ENCODE measurements at places on chromosomes 5 and 9.

- DNase-seq = peak; percentile 13
These were observed 663 bp upstream of the SMIM27 start for GRCh38 chr9:32551276-32552051.

- DNase-seq = no peak
These were observed 51.4 kb upstream of the COL15A1 start for GRCh38 chr9:98892288-98892687.

- DNase-seq = no peak
These were observed 55.0 kb downstream of the CD180 start for GRCh38 chr5:67141644-67142043.

GRCh38 chr9:33137781-33138264 lies 29.3 kb downstream of the B4GALT1 start:
- DNase-seq = no peak

DNA sequence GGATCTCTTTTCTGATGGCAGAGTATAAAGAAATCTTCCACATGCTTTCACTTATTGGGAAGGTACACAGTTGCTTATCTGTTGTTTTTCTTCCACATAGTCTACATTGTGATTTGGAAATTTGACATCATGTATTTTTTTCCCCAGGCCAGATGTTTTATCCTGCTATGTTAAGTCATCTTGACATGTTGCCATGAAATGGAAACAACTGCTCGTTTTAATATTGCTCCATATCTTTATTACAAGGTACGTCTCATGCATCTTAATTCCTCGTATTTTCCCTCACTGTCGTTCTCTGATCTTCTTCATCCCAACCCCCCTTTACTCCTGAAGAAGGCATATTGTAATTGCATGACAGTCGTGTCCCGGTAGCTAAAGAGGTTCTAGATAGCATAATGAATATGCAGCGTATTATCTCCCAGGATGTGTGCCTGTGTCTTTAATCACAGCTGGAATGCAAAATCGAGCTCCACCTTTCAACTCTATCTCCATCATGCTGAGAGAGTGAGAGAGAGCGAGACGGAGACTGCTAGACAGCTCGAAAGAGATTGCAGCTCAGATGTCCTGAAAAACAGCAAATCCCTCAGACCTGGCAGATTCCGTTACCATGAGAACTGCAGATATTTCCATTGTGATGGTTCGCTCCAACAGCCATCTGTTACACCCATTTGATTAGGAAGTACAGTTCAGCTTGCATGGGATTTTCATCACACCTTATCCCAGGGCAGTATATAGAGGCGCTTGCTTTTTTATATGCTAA lies 281.7 kb downstream of the TMEM38B start:
- no peak for DNase-seq

DNA sequence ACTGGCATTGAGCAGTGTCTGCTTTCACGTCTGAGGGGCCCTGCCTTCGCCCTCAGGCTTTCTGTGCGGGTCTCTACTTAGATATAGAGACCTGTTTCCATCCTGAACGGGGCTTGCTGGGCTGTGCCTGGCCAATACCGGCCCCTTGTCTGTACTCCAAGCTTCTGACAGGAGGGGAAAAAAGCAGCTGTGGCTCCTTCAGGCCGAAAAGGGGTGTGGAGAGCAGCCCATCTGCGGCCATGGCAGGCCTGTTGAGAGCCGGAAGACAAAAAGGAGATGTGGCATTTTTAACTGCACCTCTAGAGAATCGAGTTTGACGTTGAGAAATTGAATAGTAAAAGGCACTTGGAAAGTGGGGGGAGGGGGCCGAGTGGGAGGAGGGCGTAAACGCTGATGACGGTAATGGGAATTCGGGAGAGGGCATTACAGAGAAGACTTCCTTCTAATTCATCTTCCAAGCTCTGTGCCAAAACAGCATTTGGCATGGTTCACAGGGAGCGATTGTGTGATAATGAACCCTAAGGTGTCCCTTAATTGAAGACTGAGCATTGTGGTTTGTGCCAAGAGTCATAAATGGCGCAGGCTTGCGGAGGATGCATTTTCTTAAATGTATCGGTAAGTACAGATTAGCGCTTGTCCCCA lies 25.1 kb upstream of the PRDM12 start:
- no peak for DNase-seq

DNA sequence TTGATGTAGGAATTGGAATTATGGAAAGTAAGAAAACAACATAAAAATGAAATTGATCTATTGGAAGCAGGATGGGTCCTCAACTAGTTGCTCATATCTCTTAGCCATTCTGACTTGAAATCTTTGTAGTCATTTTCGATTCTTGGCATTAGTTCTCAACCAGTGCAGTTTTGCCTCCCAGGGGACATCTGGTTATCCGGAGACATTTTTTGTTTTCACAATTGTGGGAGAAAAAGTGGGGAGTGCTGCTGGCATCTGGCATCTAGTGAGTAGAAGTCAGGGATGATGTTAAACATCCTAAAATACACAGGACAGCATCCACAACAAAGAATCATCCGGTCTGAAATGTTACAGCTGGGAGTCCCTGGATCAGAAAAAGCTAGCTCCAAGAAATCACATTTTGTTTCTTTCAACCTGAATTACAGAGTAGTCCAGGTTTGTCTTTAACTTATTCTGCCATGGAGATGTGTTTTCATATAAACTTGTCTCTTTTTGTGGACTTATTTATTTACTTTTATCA lies 74.9 kb downstream of the FBXL7 start:
- DNase-seq = no peak

DNA sequence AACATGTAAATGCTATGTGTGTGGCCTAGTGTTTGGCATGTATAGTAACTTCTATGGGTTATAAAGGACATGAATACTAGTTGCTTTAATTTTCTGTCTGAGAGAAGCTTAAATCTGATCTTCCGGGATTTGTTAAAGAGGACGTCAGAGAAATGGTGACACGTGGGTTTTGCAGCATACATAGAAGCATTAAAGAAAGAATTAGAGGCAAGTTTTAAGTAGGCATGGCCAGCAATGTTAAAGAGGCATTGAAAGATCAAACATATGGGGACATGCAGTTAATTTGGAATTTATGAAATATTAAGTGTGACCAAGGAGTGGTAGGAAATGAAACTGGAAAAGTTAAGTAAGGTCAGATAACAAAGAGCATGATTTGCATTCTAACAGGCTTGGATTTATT lies 311.4 kb upstream of the RIOK2 start:
- DNase-seq = no peak

GRCh38 chr5:178462816-178463215 lies 127.4 kb downstream of the COL23A1 start:
- no peak for DNase-seq

DNA sequence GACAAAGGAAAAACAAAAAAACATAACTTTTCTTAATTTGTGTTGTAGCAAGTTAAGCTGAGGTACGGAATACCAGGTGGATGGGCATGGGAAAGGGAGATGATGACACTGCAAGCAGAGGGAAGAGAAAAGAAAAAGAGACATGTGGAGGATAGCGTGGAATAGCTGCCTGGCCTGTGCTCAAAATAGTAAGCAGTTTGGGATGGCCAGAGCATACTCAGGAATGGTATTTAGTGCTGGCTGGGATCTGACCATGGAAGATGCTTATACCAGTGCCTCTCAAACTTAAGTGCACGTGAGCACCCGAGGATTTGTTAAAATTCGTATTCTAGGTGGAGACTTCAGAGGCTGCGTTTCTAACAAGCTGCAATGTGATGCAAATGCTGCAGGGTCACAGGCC lies 41.3 kb downstream of the LNPEP start:
- no peak for DNase-seq

- no peak for DNase-seq
These were observed 16.5 kb downstream of the GRXCR2 start for GRCh38 chr5:145856285-145856818.

DNA sequence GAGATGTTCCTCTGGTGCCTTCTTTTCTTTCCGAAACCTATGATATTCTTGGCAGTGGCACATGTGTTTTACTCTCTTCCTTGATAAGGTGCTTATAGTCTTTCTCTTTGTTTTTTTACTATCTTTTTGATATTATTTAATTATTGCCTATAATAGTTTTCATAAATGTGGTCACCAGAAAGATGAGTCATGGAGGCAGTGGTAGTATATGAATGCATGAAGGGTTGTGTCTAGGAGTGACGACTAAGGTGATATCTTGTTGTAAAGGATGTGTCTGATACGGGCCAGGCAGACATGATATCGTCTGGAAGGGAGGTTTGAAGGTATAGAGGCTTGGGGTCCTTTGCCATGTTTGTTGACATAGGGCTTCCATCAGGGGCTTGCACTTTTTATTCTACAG lies 36.8 kb downstream of the SLC44A1 start:
- DNase-seq = no peak

DNA sequence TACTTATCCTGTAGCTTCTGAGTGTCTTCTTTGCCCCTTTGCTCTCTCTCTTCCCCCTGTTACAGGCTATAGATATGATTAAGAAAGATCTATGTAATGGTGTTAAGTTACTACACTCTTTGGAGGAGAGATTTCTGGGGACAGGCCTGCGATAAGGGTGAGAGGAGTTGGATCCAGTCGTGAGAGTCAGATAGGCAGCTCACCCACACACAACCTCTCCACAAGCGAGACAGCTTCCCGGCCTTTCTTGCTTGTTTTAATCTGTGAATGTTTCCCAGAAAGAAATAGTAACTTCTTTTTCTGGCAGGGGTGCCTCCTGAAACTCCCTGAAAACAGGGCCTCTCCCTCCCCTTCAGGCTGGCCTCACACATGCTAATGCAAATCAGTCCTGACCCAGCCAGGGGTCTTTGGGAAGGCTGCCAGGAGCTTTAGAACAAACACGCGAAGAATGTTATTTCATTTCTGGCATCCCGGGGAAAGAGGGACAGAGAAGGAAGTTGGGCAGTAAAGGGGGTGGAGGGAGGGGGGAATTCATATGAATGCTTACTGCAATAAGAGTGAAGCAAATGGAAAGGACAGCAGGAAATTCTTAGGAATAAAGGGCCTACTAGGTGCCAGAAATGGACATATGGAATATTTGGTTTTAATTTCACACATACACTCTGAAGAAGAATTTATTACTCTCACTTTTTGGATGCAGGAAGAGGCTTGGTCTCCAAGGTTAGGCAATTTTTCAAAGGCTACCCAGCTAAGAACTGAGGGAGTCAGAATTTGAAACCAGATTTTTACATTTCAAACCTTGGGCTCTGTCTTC lies 215.8 kb upstream of the TRIM32 start:
- DNase-seq = no peak

DNA sequence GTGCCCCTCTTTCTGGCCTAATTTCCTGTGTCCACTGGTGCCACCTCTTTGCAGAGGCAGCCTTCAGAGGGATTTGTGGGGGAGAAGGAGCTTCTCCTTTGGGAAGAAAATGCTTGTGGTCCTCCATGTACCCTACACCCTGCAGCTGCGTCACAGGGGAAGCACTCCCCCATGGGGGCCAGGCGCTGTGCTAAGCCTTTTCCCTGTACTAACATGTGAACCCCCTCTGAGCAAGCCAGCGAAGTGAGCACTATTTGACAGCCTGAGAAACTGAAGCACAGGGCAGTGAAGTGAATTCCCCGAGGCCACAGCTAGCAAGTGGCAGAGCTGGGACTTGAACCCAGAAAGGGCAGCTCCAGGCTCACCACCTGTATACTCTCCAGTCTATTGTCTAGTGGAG lies 32.3 kb downstream of the ERGIC1 start:
- DNase-seq = no peak

- DNase-seq = no peak
These were observed 52.3 kb upstream of the PTPDC1 start for GRCh38 chr9:94031946-94032345.

GRCh38 chr9:113559834-113560800 lies 96.6 kb downstream of the RGS3 start:
- DNase-seq = no peak

DNA sequence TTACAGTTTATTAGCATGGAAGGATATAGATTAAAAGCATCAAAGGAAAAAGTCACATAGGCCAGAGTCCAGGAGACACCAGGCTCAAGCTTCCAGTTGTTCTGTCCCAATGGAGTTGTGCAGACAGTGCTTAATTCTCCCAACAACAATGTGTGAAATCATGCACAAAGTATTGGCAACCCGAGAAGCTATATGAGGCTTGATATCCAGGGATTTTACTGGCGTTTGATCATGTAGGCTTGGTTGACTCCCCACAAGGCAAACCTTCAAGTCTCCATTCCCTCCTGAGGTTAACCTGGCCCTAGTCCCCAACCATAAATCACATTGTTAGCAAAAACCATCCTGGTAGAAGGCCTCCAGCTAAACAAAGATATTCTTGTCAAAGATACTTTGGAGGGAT lies 141.5 kb downstream of the ADAMTS19 start:
- DNase-seq = no peak

DNA sequence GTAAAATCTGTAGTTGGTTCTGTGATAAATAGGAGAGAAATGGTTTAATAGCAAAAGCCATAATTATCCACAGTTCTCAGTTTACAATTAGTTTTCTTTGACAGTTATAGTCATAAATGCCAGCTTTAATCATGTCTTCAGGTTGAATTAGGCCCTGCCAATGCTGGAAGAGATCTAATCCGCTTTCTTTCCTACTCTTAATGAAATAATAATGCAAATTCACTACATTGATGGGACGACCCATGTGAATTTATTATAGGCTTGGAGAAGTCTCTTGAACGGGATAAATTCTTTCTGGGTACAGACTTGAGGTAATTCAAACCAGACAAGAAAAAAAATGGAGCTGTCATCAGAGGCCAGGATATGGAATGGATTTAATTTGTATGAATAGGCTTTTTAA lies 950.4 kb downstream of the EFNA5 start:
- DNase-seq = no peak

GRCh38 chr9:35048511-35048910 lies 23.9 kb downstream of the VCP start:
- DNase-seq = no peak

DNA sequence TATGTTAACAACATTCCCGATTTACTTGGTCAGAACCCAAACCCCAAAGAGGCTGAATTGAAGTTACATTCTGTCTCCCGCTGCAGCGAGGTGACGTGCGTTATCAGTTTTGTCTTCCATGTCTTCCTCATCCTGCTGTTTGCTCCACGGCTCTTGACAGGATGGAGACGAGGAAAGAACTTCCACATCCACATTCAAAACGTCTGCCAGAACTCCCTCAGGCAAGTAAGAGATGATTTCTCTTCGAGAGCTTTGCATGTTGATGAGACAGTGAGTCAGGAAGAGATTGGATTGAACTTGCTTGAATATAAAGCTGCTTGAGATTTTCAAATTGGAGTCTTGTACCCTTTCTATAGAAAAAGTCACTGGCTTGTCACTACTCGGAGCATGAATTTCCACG lies 242.6 kb downstream of the AUH start:
- DNase-seq = no peak

- no peak for DNase-seq
These were observed 49.0 kb upstream of the DPYSL3 start for GRCh38 chr5:147558826-147559225.

DNA sequence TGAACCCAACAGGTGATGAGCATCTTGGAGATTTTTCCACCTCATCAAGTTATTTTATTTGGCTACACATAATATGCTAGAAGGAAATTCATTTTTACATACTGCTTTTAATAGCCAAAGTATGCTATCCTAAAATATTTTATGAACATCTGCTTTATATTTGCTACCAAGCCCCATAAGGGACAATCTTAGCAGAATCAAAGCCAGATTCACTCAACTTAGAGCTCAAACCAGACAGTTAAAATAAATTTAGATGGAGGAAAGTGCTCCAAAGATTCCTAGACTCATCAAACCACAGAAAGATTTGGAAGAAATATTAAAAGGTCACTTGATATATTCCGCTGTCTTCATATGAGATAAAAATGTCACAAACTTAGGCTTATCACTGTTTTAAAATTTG lies 637.1 kb upstream of the CCNG1 start:
- no peak for DNase-seq

All from activated T-helper 9 cell treated with anti-CD3 and anti-CD28 coated beads, Interleukin-2, amount 50 U/mL, for 16 hours (primary cell).